ENCODE measurements at places on chromosomes 13 and 19. TPM values are rescaled to one million over a fixed set of nuclear protein-coding genes. Genes with fewer than 3 reads are reported as not detected.

Gene UGGT2
- 20.2 TPM for total RNA-seq

Gene IGFL2
- not detected for total RNA-seq

Gene CGB7
- 0.14 TPM for total RNA-seq

Gene GRIK5
- 9.8 TPM for total RNA-seq

Gene ZNF583
- 6.7 TPM for total RNA-seq

Gene GIPR
- 10.3 TPM for total RNA-seq

Gene OLFM4
- 3.9 TPM for total RNA-seq

Gene NOTCH3
- 32.4 TPM for total RNA-seq

Gene MBD3L3
- not detected for total RNA-seq

Gene UBA52
- 878 TPM for total RNA-seq

Gene PPM1N
- total RNA-seq: 2.2 TPM

Gene AMER2
- total RNA-seq: not detected

Gene ZNF836
- 16.7 TPM for total RNA-seq

Gene GJB6
- total RNA-seq: 4.0 TPM

Gene IL11
- total RNA-seq: 0.69 TPM

All from mucosa of gallbladder (tissue), 1 donor.